ENCODE measurements at places on chromosomes 16 and 17.
A peak's percentile ranks its signal among the peaks of the same experiment; 100 is the strongest.

DNA sequence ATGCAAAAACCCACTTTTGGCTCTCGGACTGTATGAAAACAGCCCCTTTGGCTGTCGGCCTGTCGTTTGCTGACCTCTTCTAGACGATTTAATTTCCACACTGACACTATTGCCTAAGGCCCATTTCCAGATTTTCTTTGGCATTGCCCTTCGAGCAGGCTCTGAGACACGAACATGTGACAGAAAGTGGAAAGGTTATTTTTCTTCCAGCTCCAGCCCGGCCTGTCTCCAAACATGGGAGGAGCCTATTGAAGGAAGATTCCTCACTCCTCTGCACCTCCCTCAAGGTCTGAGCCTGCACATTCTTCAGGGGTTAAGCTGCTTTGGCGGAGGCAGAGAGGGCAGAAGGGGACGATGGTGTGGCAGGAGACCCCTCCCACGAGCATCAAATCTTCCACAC, 85.9 kb upstream of the FOXF1 start:
- no peak for DNase-seq
- H3K27me3 ChIP-seq, result no peaks in the 10 kb centered on the region
- H3K36me3 ChIP-seq, result no peaks in the 10 kb centered on the region
- no peak overlapping the region for H3K4me3 ChIP-seq

DNA sequence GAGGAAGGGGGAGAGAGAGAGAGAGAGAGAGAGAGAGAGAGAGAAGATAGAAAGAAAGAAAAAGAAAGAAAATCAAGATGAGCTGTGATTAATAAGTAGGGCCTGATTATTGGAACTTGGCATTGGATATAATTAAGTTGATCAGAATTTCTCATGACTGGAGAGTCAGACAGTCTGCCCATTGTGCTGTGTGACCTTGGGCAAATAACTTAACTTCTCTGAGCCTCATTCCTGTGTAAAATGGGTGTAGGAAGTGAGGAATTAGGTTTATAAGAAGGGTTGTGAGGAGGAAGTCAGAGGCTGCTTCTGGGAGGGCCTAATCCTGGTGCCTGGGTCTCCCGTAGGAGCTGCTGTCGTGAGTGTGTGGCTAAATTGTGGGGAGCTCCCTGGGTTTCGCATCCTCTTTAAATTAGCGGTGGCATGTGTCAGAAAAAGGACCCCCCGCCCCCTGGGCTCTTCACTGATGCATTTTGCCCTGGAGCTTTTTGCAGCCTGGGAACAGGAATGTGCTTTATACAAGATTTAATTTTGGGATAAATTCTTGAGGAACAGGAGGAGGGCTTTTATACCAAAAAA, 76.0 kb downstream of the CMIP start:
- peaks cover 22% of the 10 kb centered on the region for H3K4me1 ChIP-seq
- H3K27me3 ChIP-seq, result no peaks in the 10 kb centered on the region
- no peak for DNase-seq
- H3K36me3 ChIP-seq, result peaks cover 7% of the 10 kb centered on the region
- no peak overlapping the region for H3K4me3 ChIP-seq
- H3K27ac ChIP-seq, result peak overlapping the region; percentile 38

GRCh38 chr16:52948946-52949345, 103.8 kb downstream of the CHD9NB start:
- no peak overlapping the region for H3K4me3 ChIP-seq
- H3K27me3 ChIP-seq, result no peaks in the 10 kb centered on the region
- no peaks in the 10 kb centered on the region for H3K36me3 ChIP-seq
- no peak overlapping the region for H3K27ac ChIP-seq

DNA sequence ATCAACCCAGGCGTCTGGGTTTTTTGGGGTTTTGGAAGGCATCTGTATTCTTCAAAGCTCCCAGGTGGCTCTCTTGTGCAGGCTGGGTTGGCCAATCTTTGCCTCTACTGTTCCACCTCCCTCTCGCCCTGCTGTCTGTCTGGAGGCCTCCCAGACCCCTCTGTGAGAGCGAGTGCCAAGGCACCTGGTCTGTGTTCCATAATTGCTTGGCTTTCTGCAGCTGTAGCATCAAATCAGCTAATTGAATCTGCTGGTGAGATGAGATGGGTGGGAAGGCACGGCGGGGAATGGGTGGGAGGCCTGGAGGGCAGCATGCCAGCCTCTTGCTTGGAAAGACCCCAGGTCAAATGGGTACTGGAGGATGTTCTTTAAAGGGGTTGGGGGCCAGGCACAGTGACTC, 52.5 kb upstream of the CLEC19A start:
- H3K4me1 ChIP-seq, result no peaks in the 10 kb centered on the region
- no peak for DNase-seq
- no peak overlapping the region for H3K27ac ChIP-seq
- H3K27me3 ChIP-seq, result no peaks in the 10 kb centered on the region
- H3K4me3 ChIP-seq, result no peak overlapping the region

- H3K36me3 ChIP-seq, result no peaks in the 10 kb centered on the region
- peak overlapping the region; percentile 80 for H3K27ac ChIP-seq
- peak overlapping the region; percentile 74 for H3K4me3 ChIP-seq
- no peaks in the 10 kb centered on the region for H3K27me3 ChIP-seq
- DNase-seq, result no peak
- peaks cover 71% of the 10 kb centered on the region for H3K4me1 ChIP-seq
These were observed 979 bp downstream of the MAP3K14 start for GRCh38 chr17:45315648-45316433.

DNA sequence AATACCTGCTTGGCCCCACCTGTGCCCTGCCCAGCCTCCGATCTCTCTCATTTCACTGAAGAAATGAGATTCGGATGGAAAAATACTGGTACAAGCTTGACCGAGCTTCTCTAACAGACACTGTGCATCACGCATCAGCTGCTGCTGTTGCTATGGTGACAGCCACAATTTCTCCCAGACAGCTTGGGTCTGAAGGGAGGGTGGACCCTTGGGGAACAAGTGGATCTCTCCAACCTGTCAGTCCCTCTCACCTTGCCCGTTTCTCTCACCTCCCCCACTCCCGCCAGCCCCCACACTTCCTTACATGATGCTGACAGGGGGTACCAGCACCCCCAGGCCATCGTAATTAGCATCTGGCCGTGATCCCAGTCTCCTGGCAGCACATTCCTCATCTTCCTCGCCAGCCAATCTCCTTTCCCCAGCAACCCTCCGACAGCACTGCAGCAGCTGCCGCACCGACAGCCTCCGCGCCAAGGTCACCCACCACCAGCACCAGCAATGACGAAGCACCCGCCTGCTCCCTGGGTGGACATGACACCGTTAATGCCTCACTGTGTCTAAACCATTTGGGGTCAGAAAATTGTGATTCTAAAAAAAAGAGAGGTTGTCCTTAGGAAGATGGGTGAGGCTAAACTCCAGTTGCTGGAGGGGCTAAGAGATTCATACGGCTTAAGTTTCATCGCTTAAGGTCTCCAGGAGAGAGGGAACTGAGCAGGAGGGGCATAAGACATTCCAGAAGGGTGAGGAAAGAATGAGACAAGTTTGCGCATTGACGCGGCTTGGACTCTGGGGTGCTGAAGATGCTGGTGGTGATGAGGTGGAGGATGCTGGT, 58.6 kb upstream of the TNRC6A start:
- no peaks in the 10 kb centered on the region for H3K27me3 ChIP-seq
- no peak overlapping the region for H3K4me3 ChIP-seq

DNA sequence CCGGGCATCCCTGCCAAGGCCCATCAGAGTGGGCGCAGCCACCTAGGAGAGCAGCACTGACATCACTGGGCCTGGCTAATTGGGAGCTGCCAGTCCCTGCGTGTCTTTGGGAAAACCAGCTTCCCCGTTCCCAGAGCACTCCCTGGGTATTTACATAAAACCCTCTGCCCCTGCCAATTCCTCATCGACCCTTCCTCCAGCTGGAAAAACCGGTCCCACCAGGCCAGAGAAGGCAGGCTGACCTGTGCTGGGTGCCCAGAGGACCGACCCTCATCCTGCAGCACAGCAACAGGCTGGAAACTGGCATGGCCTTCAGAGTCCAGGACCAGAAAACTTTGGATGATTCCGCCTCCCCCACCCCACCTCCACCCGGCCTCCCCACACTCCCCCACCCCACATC, 8.2 kb upstream of the FOXN1 start:
- no peaks in the 10 kb centered on the region for H3K36me3 ChIP-seq
- H3K4me3 ChIP-seq, result no peak overlapping the region
- DNase-seq, result no peak
- no peaks in the 10 kb centered on the region for H3K27me3 ChIP-seq
- H3K27ac ChIP-seq, result no peak overlapping the region

GRCh38 chr17:69401251-69401650, 13.2 kb upstream of the MAP2K6 start:
- H3K4me1 ChIP-seq, result no peaks in the 10 kb centered on the region
- H3K27me3 ChIP-seq, result no peaks in the 10 kb centered on the region
- H3K27ac ChIP-seq, result no peak overlapping the region
- no peak for DNase-seq
- no peak overlapping the region for H3K4me3 ChIP-seq

DNA sequence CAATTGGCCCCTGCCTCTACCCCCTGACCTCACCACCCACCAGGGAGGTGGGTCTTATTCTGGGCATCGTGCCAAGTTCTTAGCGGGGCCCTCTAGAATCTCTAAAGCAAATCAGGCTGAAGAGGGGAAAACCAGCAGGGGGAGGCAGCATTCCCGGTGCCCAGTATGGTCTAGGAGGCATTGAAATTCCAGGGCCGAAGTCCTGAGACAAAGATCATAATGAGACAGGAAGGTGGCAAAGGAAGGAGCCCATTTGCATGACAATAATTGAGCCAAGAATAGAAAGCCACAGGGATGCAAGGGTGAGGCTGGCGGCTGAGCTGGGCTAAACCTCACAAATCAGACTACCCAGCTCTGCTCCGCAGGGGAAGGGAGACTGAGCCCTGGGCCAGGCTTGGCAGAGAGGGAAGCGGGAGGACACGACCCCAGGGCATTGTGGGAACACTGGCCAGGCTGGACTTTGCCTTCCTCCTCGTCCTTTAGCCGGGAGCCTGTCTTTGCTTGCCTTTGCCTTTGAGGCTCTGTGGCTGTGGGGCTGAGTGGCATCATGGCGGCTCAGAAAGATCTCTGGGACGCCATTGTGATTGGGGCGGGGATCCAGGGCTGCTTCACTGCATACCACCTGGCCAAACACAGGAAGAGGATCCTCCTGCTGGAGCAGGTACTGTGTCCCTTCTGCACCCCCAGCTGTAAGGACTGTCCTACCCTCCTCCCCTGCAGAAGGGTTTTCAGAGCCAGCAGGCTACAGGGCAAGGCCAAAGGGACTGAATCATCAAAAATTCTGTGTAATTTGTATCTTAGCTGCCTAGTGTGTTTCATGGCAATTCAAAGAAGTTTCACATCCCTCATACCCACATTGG, at the start of gene PIPOX:
Gene PIPOX (plus strand): TSS at position 463 of the 860 bp plus-strand sequence. CDS start 85 bp downstream, at position 548.
- no peaks in the 10 kb centered on the region for H3K27me3 ChIP-seq
- no peaks in the 10 kb centered on the region for H3K4me1 ChIP-seq
- H3K36me3 ChIP-seq, result no peaks in the 10 kb centered on the region
- DNase-seq, result no peak

GRCh38 chr17:49576088-49576916, 631 bp downstream of the NXPH3 start:
- peaks cover 36% of the 10 kb centered on the region for H3K27me3 ChIP-seq
- H3K27ac ChIP-seq, result no peak overlapping the region
- DNase-seq, result no peak
- H3K4me3 ChIP-seq, result peak overlapping the region; percentile 44
- H3K36me3 ChIP-seq, result no peaks in the 10 kb centered on the region
- H3K4me1 ChIP-seq, result peaks cover 13% of the 10 kb centered on the region

DNA sequence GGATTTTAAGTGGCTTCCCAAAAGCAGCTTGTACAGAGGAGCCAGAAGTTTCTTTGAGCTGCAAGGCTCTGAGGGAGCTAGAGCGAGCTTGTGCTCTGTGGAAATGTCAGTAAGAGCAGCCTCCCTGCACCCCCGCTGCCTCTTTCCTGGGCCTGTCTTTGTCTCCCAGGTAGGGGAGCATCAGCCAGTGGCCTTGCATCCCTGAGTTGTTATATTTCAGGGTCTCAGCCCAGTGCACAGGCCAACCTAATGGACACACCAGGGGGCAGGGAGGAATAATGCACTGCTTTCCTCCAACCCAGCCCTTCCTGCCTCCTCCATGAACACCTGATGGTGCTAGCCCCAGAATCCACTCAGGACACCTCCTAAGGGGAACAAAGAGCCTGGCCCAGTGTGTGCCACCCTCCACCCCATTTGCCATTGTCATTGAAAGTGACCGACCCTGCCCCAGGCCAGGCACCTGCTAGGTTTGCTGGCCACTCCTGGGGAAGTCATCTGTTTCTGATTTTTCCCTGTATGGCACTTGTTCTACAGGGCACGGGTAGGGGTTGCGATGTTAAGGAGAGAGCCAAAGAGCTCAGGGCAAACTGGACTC, 6.3 kb downstream of the TPPP3 start:
- H3K36me3 ChIP-seq, result no peaks in the 10 kb centered on the region
- H3K27ac ChIP-seq, result no peak overlapping the region
- no peak for DNase-seq
- H3K4me3 ChIP-seq, result no peak overlapping the region
- no peaks in the 10 kb centered on the region for H3K27me3 ChIP-seq

GRCh38 chr17:69059458-69060175, 1.1 kb downstream of the ABCA9 start:
- no peaks in the 10 kb centered on the region for H3K36me3 ChIP-seq
- no peaks in the 10 kb centered on the region for H3K27me3 ChIP-seq
- H3K27ac ChIP-seq, result no peak overlapping the region

Data from effector memory CD4-positive, alpha-beta T cell (primary cell).